Inflammatory macrophage treated with lipopolysaccharide for 4 hours (primary cell): ENCODE measurements at places on chromosomes 3 and 15.

- DNase-seq, result no peak
These were observed 135.2 kb upstream of the HES1 start for GRCh38 chr3:194000712-194001111.

GRCh38 chr3:55936549-55937052 lies 449.5 kb upstream of the WNT5A start:
- DNase-seq, result no peak

GRCh38 chr3:23834082-23834870 lies 28.5 kb downstream of the UBE2E1 start:
- no peak for DNase-seq

GRCh38 chr3:100245927-100246326 lies 14.9 kb upstream of the TBC1D23 start:
- DNase-seq, result no peak

DNA sequence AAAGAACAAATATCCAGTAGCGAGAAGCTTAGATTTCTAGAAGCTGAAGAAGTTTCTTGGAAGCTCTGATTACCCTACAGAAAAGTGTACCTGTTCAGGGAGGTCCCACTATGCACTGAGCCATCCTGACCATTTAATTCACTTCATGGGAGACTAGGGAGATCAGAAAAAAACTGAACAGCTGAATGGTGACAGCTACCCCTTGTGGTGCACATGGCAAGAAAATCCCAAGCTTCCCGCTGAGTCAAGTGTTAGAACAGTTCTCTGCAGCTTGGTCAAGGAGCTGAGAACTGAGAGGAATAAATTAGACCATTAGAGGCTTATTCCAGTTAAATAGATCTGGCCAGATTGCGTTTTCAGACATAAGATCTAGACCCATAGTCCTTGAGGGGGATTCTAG lies 197.2 kb upstream of the VEPH1 start:
- DNase-seq, result no peak

- no peak for DNase-seq
These were observed 30.1 kb upstream of the SLC24A5 start for GRCh38 chr15:48090666-48091065.
